ENCODE measurements at places on chromosomes 7 and 10.
A peak's percentile ranks its signal among the peaks of the same experiment; 100 is the strongest.

GRCh38 chr7:17672783-17673182 lies 267.5 kb downstream of the SNX13 start:
- no peak for DNase-seq

- no peak for DNase-seq
Observed at GRCh38 chr10:112535531-112535951, 88.5 kb downstream of the VTI1A start.

DNA sequence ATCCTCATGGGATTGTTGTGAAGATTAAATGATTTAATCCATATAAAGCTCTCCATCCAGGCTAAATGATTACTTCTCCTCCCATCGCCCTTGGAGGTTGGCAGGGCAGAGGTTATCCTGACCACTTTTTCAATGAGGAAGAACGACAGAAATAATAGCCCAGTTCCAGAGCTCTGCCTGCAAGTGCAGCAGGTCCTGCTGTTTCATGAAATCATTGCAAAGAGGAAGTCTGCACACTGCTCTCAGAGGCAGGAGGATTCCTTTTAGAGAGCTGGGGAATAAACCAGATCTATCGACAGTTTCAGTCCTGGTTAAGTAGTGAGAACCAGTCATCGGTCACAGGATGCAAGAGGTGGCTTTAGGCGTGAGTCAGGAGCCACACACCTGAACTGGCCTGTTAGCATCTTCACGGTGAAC lies 25.0 kb upstream of the CDH23 start:
- DNase-seq, result no peak

GRCh38 chr7:75638594-75639070 lies 100.1 kb downstream of the HIP1 start:
- DNase-seq, result peak; percentile 59

DNA sequence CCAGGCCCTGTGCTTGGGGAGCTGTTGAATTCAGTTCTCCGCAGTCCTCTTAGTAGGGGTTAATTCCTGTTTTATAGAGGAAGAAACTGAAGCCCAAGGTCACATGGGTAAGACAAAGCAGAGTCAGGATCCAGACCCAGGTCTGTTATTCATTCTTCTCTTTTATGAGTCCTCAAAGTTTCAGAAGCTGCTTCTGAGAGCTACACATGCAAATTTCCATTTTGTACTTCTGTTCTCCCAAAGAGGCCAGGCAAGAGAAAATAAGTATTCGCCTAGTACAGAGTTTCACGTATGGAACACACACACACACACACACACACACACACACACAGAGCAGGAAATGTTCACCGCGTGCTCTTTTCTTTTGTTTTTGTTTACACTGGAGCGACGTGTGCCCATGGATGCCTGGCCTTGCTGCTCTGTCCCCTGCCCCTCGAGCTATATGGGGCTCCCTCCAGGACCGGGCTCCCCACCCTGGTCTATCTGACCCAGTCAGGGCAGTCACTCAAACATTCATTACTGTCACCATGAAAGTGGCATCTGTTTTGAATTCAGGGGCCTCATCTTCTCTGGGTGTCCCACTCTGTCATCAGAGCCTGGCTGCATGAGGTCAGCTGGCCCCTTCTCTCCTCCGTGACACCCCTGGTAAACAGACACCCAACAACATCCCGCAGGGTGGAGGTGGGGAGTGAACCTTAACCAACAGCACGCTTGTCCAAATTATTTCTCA lies 84.4 kb downstream of the TNS3 start:
- DNase-seq, result no peak

- DNase-seq, result no peak
Observed at GRCh38 chr7:114082642-114083165, 163.9 kb upstream of the PPP1R3A start.

DNA sequence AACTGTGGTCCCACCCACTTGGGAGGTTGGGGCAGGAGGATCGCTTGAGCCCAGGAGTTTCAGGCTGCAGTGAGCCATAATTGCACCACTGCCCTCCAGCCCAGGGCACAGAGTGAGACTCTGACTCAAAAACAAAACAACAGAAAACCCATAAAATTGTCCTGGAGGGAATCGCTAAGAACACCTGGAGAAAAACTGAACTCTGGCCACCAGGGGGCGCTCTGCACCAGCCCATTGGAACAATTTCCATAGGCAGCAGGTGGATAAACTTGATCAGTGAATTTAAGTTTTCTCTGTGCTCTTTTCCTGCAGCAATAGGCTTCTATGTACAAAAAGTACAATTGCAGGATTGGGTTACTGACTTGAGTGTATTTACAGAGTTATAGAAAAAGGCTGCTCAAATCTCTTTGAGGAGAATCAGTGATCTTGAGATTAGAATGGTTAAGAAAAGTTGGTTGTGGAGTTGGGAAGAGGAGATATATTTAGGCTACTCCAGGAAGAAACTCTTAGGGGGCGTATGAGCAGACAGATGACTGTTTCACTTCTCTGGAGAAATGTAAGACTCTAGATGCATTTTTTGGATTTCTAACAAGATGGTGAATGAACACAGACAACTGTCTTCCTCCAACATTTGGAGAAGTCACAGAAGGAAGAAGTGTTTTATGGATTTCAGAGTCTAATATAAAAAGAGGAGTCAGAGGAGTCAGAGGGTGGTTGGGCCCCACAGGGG lies 274.9 kb upstream of the GALNT17 start:
- DNase-seq, result peak; percentile 69

GRCh38 chr10:6211671-6212635 lies 9.2 kb downstream of the PFKFB3 start:
- no peak for DNase-seq

DNA sequence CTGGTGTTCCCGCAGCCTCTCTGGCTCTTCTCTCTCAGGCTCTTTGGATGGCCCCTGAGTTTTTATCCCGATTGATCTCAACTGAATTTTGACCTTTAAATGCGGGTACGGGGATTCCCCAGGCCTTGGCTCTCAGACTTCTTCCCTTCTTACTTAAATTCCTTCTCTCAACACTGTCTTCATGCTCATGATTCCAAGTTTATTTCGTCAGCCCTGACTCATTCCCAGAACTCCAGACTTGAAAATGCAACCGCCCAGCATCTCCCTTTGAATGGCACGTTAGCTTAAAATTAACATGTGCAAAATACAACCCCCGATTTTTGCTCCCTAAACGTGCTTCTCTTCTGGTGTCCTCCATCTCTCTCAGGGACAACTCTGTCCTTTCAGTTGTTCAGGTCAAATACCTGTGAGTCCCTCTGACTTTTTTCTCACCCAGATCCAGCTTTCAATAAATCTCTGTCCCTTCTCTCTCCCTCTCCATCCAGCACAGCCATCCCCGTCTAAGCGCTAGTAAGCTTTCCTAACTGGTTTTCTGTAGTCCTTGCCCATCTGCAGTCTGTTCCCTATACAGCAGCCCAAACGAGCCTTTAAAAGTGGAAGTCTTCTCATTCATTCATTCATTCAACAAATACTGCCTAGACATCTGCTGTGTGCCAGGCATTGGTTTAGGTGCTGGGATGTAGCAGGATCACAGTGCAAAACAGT lies 7.1 kb downstream of the HECW1 start:
- no peak for DNase-seq

DNA sequence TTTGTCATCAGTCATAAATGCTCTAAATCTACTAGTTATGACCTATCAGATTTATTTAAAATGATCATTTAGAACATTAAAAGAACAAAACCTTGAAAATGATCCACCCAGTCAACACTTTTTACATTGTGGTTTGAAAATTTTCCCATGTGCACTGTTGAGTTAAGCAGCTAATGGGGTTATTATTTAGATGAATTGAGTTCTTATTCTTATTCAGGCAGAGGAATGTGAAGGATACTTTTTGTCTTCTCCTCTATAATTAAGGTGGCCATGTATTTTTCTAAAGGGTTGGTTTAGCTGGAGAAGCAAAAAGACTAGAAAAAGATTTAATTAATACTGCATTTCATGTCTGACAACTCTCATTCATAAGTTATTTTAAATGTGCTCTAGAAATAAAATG lies 74.9 kb upstream of the FEZF1 start:
- no peak for DNase-seq

GRCh38 chr7:28754027-28754426 lies 204.1 kb downstream of the TRIL start:
- no peak for DNase-seq

DNA sequence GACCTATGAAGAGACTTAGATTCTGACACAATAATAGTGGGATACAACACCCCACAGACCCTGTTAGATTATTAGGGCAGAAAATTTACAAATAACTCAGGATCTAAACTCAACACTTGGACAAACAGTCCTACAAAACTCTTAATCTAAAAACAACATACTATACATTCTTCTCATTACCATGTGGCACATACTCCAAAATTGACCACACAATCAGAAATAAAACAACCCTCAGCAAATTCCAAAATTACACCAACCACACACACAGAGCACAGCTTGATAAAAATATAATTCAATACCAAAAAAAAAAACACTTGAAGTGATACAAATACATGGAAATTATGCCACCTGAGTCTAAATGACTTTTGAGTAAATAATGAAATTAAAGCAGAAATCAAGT lies 7.8 kb downstream of the ZNF680 start:
- DNase-seq, result no peak

DNA sequence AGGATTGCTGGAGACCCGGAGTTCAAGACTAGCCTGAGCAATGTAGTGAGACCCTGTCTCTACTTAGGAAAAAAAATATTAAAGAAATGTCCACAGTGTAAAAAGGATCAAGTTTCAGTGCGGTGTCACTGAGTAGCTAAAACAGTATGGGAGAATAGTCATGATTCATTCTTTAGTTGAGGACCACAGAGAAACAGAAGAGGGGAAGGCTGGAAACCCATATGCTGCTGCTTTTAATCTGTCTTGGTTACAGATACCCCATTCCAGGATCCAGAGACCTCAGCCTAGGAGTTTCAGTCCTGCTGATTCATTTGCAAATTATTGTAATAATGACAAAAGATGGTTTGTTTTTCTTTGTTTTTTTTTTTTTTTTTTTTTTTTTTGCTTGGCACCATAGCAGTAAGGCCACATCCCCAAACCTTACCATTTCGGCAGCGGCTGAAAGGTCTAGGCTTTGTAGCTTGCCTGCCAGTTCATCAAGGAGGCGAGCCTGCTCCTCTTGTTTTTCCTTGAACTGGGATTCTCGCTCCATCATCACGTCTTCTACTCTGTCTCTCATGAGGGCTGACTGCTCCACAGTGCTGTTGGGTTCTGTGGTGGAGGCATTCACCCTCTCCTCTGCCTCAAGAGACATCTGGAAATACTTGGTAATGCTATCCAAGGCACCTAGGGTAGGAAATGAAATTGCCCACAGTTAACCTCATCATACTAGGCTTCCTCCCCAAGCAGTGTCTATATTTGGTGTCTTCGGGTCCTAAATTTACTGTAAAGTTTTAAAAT lies 44.2 kb downstream of the DLD start:
- no peak for DNase-seq
